ENCODE measurements at places on chromosomes 7 and 10.

DNA sequence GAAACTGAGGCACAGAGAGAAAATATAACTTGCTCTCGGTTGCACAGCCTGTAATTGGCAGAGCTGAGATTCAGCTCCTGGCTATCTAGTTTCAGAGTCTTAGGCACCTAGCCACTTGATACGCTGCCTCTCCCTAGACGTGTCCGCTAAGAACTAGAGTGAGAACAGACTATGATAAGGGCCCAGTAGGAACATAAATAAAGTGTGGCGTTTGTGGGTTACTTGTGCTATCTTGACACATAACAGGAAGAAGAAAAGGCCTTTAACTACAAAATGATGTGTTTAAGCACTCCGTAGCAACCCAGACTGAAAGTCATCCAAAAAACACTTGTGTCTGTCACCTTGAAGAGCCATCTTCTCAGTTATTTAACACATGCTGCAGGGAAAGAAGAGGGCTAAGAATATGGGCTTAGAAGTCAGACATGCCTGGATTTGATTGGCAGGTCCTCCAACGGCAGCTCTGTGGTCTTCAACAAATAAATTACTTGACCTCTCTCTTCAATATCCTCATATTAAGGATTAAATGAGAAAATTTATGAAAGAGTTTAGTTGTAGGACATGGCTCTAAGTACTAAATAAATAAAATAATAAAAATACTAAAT lies 96.2 kb downstream of the SGMS1 start:
- DNase-seq, result no peak

DNA sequence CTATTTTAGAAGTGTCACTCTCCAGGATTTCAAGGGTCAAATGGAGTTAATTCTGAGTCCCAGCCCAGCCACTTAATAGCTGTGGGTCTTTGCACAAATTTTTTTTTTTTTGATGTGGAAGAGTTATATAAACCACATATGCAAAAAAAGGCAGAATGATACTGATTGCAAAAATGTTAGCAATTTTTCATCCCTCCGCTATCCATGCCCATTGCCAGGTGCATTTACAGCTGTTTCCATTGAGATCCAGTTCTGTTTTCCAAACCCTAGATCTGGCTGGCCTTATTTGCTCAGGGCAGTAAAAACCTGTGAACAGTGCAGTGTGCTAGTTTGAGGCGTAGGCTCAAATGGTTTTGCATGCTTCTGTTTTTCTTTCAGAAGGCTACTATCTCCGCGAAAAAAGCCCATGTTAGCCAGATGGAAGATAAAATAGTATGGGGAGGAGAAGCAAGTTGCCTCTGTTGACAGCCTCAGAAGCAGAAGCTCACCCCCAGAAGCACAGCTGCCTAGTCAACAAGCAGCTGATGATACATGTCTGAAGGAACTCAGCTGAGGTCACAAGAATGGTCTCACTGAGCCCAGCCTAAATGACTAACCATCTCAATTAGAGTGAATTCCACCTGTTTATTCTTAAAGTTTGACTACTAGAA lies 997 bp upstream of the ZNF138 start:
- no peak for DNase-seq

DNA sequence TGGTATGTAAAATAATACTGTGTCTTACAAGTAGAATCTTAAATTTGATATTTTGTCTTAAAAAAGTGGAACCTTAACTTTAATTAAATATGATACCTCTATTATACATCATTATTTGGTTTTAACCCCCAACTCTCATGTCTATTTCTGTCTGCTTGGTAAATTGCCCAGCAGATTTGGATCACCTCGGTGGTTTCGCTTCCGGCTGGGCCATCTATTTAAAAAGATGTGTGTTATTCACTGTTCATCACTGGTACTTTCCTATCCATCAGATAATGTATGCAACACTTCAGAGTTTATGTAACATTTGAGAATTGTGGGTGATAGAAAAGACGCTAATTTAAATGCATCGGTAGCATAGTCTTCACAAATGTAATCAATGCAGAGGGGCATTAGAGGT lies 119.7 kb downstream of the SND1 start:
- DNase-seq, result no peak

GRCh38 chr10:124381011-124381611 lies 37.6 kb downstream of the OAT start:
- no peak for DNase-seq

- DNase-seq, result no peak
Observed at GRCh38 chr7:303884-304573, 14.1 kb downstream of the FOXL3 start.

DNA sequence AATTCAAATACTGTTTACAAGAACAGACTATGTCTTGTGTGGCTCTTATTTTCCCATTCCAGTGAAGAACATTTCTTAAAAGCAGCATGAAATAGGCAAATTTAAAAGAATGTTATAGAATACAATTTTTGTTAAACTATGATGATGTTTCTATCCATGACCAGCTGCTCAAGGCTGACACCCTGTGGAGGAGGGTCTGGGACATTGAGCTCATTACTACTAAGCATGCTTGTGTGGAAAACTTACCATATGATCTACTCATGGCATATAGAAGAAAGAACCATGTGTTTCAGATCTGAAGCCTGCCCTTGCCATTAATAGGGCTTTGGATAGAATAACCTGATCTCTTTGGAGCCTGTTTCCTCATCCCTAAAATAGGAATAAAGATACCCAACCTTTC lies 125.0 kb downstream of the FOXP2 start:
- DNase-seq, result no peak

- no peak for DNase-seq
Observed at GRCh38 chr7:4937411-4937810, 21.6 kb downstream of the MMD2 start.
